ENCODE measurements at places on chromosomes 6 and 20. TPM values are rescaled to one million over a fixed set of nuclear protein-coding genes. Genes with fewer than 3 reads are reported as not detected.

Gene SYCP2
- total RNA-seq, result 2.8 TPM

Gene PLA2G7
- total RNA-seq, result 5.3 TPM

Gene OGFR
- total RNA-seq, result 34.0 TPM

Gene UNC5CL
- total RNA-seq, result 0.84 TPM

Gene DEFB132
- total RNA-seq, result 9.2 TPM

Gene ULBP3
- total RNA-seq, result 1.8 TPM

Gene FAM83C
- not detected for total RNA-seq

DNA sequence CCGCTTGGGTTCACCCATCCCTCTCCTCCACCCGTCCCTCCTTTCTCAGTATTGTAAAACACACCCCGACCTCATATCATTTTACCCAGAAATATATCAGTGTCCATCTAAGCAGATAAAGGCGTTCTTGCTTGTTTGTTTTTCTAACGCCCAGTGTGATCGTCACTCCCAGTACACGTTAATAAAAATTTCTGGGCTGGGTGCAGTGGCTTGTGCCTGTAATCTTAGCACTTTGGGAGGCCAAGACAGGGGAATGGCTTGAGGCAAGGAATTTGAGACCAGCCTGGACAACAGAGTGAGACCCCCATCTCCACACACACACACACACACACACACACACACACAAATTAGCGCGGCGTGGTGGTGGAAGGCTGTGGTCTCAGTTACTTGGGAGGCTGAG, 24.4 kb upstream of the TFAP2C start:
- DNase-seq, result no peak

GRCh38 chr6:74597840-74598239, 608.0 kb downstream of the COL12A1 start:
- DNase-seq, result no peak

DNA sequence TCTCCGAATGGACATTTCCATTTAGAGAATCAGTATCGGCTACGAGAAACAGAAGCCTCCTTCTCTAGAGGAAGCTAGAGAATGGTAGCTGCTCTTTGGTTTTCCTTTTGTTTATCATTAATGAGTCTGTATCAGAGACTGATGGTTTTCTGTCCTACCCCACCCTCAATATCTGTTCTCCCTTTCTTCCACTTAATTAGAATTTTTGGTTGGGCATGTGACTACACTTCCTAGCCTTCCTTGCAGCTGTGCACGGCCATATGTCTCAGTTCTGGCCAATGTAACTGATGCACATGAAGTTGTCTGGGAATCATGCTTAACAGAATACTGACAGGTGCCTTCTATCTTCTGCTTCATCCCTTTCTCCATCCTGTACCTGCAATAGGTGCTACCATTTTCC, 19.0 kb downstream of the RNF24 start:
- DNase-seq, result no peak

DNA sequence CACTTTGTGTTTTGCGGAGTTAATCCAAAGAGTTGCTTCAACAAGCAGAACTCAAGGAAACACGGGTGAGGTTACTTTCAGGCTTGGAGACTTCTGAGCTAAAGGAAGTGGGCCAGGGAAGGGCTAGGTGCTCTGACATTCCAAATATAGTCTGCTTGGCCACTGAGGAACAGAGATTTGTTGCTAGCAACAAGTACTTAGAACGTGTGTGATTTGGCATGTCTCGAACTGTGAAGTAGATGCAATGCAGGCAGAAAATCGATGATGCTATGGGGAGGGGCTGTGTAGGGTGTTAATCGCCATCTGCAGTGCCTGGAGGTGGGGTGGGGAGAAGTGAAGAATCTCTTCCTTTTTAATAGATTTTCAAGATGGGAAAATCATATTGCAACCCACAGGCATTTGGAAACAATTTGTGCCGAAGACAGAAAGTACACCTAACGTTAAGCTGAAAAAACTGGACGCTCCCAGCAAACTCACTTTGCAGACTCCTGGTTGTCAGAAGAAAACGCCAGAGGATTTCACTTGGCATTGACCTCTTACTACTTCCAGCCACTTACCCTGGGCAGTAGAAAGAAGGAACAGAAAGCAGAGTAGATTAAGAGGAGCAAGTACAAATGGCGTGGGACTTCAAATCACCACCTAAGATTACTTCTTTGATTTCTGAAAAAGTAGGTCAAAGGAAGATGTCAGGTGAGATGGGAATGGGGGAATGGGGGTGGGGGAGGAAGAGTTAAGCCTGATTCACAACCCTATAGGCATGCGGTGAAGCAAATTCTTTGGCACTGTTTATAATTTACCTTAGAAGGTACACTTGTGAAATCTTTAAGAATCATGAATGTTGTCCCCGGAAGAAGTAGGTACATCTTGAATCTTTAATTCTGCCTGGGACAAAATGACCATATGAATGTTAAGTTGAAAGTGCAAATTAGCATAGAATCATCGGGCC, 314.1 kb downstream of the CD83 start:
- no peak for DNase-seq

DNA sequence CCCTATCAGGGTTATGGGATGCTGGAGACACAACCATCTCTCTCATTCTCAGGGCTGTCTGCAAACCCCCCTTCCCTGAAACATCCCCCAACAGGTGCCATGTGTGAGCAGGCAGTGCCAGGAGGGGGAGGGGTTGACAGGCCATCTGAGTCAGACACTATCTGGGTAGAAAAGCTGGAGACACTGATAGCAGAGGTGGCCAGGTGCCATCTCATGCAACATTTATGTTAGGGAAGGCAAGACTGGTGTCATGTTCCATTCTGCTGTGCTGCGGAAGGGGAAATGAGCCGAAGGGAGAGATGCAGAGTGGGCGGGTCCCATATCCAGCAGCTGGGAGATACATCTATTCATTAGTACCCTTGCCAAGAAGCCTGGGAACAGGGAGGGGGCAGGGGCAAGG, 3.5 kb downstream of the LHFPL5 start:
- DNase-seq, result no peak

- no peak for DNase-seq
Observed at GRCh38 chr20:13517831-13518230, 120.9 kb downstream of the TASP1 start.

DNA sequence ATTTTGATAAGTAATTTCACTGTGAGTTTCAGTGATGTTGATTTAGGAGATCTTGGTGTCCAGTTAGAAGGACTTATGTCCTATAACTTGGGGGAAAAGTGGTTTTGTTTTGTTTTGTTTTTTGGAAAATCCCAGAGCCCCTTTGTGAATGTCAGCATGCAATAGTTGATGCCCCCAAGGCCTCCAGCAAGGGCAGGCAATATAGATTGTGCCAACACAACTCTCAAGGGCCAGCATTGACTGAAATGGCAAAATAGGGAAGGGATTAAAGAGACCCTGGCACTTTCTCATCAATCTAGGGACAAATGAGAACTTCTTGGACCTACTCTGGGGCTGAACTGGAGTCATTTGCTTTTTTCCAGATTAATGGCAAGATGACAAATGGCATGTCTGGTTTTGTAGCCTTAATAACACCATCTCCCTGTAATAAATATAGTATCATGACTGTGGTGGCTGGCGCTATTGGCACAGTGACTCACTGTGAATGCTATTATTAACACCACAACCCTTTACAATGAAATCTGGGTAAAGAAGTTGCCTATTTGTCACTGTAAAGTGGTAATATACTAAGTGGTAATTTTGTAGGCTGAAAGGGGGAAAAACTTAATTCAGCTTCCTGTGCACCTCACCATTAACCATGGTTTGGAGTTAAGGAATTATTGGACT, 51.8 kb downstream of the ABRACL start:
- DNase-seq, result no peak

DNA sequence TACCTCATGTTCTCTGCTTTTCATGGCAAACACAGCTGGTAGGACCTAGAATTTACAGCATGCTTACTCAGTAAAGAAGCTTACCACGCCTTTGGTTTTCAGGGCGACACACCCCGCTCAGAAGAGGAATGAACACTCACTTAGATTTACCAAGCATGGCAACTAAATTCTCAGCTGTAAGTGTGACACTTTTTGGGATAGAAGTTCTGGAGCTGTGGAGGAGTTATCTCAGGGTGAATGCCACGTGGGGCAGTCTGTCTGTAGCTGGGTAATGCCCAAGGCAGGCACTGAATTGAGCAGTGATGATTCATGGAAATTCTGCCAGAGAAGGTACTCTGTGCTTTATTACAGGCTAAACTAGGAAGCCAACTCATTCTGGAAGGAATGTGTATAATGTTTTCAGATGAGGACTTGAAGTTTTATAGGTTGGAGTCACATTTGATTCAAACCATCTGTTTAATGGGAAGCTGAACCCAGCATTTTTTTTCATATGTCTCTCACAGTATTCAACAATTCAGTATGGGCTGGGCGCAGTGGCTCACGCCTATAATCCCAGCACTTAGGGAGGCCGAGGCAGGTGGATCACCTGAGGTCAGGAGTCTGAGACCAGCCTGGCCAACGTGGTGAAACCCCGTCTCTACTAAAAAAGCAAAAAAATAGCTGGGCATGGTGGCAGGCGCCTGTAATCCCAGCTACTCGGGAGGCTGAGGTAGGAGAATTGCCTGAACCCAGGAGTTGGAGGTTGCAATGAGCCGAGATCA, 3.5 kb upstream of the PRIM2 start:
- no peak for DNase-seq

DNA sequence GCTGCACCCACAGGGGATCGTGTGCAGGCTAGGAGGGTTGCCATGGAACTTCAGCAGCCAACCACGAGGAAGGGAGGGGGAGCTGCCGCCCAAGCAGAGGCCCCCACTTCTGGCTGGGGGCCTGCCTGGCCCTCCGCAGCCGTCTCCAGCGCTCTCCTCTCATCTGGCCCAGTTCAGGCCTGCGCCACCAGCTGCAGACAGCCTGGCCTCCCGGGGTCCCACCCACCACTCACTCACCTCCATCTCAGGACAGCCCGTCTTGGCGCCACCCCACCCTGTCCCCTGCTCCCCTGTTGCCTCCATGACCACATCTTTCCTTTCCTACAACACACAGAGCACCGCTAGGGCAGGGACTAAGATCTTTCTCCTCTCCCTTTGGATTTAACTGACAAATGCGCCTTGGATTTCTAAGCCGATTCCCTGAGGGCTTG, 98.7 kb downstream of the ANKRD60 start:
- DNase-seq, result no peak

- DNase-seq, result no peak
Observed at GRCh38 chr20:59451066-59451630, 150.7 kb downstream of the EDN3 start.

DNA sequence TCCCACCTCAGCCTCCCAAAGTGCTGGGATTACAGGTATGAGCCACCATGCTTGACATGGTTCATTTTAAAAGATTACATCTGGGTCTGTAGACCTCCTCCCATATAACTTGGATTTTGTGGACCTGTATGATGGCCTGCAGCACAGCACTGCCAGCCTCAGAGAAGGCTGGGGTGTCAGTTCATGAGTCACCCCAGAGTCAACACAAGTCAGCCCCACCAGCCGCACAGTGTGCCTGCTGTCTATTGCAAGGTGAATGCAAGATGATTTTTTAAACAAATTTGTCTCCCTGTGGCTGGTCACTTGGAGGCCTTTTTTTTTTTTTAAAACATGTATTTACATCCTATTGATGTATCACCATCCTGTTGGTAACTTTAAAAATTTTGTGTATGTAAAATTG, 76.7 kb downstream of the RREB1 start:
- no peak for DNase-seq

GRCh38 chr20:53608456-53609452, 15.1 kb upstream of the ZNF217 start:
- no peak for DNase-seq

GRCh38 chr6:134535831-134536230, 217.9 kb upstream of the SGK1 start:
- no peak for DNase-seq

GRCh38 chr6:44531442-44532015, 144.0 kb downstream of the CDC5L start:
- no peak for DNase-seq

DNA sequence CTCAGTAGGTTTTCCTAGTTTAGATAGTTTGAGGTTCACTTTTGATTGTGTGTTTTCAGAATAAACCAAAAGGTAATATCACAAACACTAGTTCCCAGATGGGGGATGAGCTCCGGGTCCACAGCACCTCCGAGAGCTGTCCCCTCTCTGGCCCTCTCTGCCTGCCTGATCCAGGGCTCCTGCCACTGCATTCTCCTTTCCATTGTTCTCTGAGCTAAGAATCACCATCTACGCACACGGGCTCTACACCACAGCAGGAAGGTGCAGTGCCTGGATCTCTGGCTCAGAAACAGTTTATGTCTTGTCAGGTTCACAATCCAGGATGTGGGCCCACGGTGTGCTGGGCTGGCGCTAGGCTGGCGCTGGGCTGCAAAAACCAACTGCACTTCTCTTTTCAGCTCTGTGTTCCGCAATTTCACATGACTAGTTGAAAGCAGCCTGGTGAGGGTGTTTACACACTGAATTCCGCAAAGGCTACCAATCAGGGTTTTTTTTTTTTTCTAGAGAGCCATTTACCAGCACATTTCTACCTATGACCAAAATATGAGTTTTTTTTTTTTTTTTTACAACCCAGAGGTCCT, 167.5 kb downstream of the SOD2 start:
- DNase-seq, result no peak

DNA sequence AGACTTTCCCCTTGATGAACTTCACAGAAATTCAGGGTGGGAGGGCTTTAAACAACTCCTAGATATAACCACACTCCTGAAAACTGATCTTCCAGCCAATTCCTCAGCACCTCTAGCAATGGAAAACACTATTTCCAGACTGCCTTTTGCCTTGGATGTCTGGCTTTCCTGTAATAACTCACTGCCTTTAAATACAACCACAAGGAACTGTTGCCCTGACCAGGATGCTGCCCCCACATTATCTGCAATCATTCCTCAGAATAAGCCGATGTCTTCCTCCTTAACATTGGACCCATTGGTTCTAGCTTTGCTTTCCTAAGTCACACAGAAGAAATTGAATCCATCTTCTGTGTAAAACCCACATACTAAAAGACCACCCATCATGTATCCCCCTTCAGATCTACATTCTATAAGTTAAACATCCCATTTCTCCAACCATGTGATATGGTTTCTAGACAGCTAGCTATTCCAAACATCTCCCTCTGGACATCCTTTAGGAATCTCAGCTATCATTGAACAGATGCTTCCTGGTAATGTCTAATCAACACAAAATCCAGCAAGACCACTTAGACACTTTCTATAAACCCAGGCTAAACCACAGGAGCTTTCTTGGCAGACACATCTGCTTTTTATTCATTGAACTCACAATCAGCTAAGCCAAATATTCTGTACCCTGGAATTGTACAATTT, 95.9 kb upstream of the KCNQ5 start:
- no peak for DNase-seq

GRCh38 chr20:57481281-57481711, 43.6 kb downstream of the CTCFL start:
- no peak for DNase-seq

DNA sequence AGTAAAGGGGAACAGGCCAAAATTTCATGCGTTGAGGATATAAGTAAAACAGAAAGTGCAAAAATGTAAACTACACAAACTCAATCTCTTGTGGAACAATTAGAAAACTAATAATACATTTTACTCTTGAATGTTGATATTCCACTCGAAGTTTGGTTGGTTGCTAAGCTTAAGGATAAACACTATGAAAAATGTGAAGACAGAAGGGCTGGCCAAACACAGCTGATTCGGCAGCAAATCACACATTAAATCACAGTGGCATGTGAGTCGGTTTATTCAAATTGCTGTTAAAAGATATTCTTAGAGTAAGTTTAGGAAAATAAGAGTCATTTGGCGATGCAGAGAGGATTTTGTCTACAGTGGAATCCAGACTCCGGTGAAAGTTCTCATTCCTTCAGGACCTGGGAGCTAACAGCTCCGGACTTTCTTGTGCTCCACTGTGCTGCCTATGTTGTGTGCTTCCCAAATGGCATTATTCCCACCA, 1.4 kb upstream of the EPM2A start:
- no peak for DNase-seq

- no peak for DNase-seq
Observed at GRCh38 chr6:107173779-107174178, 58.5 kb upstream of the BEND3 start.
